Ascending aorta (tissue), 2 donors: ENCODE measurements at places on chromosomes 3 and 15.

GRCh38 chr3:122111974-122112373 lies 56.8 kb downstream of the CD86 start:
- H3K4me3 ChIP-seq: no peak overlapping the region
- no peaks in the 10 kb centered on the region for H3K4me1 ChIP-seq
- DNase-seq: no peak
- H3K27me3 ChIP-seq: no peaks in the 10 kb centered on the region
- no peaks in the 10 kb centered on the region for H3K36me3 ChIP-seq
- no peak overlapping the region for H3K27ac ChIP-seq

- H3K4me1 ChIP-seq: peaks cover 7% of the 10 kb centered on the region
- no peak overlapping the region for H3K4me3 ChIP-seq
- peak overlapping the region; percentile 63 for H3K27ac ChIP-seq
- no peaks in the 10 kb centered on the region for H3K27me3 ChIP-seq
- DNase-seq: no peak
Observed at GRCh38 chr3:177591379-177591778, 394.1 kb upstream of the TBL1XR1 start.

- DNase-seq: no peak
- H3K27me3 ChIP-seq: no peaks in the 10 kb centered on the region
- no peak overlapping the region for H3K4me3 ChIP-seq
- no peaks in the 10 kb centered on the region for H3K36me3 ChIP-seq
- H3K27ac ChIP-seq: no peak overlapping the region
- H3K4me1 ChIP-seq: no peaks in the 10 kb centered on the region
Observed at GRCh38 chr3:53818221-53819162, 27.7 kb downstream of the CHDH start.

DNA sequence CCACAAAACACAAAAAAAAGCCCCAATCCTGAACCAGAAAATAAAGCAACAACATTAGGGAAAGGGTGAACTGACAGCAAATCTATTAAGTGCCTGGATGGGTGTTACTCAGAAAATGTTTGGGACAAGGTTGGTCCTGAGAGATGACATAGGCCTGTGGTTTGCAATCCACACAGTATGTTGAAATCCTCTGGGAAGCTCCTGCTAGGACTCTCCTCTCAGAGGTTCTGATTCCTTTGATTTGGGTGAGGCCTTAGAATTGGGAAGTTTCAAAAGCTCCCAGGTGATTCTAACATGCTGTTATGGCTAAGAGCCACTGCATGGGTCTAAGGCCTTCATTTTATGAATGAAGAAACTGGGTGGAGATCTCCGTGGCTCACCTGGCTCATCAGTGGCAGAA lies 18.4 kb downstream of the CLDN1 start:
- no peak overlapping the region for H3K27ac ChIP-seq

DNA sequence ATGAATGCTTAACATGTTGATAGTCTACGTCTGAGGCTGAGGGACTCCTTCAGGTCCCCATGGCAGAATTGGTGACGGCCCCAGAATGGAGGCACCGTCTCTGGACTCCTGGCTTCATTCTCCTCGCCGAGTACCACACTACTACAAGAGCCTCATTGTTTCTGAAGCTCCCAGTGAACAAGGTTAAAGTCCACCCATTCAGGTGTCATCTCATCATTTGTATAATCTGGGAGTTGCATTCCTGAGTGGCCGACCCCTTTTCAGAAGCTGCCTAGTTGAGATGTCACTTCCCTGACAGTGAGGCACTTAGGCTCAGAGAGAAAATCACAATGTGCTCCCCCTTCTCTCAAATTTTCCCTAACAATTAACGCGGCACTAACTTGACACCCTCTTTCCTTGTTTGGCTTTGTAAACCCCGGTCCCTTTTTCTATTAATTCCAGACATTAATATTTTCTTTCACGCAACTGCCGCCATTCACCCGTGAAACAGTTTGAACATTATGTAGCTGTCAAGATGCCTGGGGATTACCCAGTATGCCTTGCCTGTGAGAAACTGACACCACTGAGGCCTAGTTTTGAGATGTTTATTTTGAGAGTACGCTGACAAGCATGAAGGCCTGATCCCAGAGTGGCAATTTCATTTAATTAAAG lies 105.6 kb downstream of the MCTP2 start:
- H3K36me3 ChIP-seq: no peaks in the 10 kb centered on the region
- no peaks in the 10 kb centered on the region for H3K27me3 ChIP-seq
- no peaks in the 10 kb centered on the region for H3K4me1 ChIP-seq
- no peak overlapping the region for H3K4me3 ChIP-seq
- no peak overlapping the region for H3K27ac ChIP-seq

DNA sequence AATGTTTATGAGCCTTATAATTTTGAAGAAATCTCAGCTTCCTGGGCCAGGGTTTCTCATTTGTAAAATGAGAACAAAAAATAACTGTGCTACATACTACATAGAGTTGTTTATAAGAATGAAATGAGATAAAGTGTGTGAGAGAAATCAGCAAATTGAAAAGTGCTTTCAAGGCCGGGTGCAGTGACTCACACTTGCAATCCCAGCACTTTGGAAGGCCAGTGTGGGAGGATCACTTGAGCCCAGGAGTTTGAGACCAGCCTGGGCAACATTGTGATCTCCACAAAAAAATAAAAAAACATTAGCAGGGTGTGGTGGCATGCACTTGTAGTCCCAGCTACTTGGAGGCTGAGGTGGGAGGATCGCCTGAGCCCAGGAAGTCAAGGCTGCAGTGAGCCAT lies 22.4 kb downstream of the FOXB1 start:
- H3K4me3 ChIP-seq: no peak overlapping the region
- H3K27ac ChIP-seq: no peak overlapping the region
- no peaks in the 10 kb centered on the region for H3K4me1 ChIP-seq
- DNase-seq: no peak
- no peaks in the 10 kb centered on the region for H3K36me3 ChIP-seq
